ENCODE measurements at places on chromosomes 2 and 18. TPM values are rescaled to one million over a fixed set of nuclear protein-coding genes. Genes with fewer than 3 reads are reported as not detected.

AQP4 gene
- total RNA-seq, result not detected

SLC40A1 gene
- 4.6 TPM for total RNA-seq

CAB39 gene
- 123 TPM for total RNA-seq

CDCA7 gene
- total RNA-seq, result 18.1 TPM

RAB31 gene
- total RNA-seq, result 0.36 TPM

Measured in activated naive CD4-positive, alpha-beta T cell treated with anti-CD3 and anti-CD28 coated beads, Interleukin-2, amount 50 U/mL, for 72 hours (primary cell).